ENCODE measurements at places on chromosomes 7 and 10.

DNA sequence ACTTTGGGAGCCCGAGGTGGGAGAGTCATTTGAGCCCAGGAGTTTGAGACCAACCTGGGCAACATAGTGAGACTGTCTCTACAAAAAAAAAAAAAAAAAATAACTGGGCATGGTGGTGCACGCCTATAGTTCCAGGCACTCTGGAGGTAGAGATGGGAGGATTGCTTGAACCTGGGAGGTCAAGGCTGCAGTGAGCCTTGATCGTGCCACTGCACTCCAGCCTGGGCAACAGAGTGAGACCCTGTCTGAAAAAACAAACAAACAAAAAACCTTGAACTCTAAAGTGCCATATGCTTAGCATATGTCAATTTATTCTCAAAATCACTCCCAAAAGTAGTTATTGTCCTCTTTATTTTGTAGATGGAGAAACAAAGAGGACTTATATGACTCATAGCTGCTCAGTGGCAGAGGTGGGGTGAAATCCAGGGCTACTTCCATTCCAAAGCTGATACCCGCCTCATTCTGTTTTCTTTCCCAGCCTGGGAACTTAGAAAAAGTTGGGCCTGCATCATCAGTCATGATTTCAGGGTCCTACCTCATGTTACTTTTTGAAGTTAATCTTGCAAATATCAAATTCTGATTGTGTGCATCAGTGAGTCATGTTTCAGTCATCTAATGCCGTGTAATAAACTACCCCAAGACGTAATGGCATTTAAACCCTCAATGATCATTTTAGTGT is 13.3 kb downstream of the DHTKD1 start:
- no peak for DNase-seq

DNA sequence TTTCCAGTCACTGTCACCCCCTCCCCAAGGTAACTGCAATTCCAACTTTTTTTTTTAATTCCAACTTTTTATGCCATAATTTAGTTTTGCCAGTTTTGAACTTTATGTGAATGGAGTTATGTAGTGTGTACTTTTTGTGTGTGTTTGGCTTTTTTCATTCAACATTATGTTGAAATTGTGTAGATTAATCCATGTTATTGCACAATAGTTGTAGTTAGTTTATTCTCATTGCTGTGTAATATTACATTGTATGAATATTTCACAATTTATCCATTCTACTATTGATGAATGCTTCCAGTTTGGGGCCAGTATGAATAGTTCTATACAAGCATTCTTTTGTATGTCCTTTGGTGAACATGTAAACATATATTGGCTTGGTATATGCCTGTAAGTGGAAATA is 32.5 kb downstream of the MXI1 start:
- no peak for DNase-seq

- no peak for DNase-seq
These were observed 295.9 kb downstream of the GATA3 start for GRCh38 chr10:8350250-8350967.

DNA sequence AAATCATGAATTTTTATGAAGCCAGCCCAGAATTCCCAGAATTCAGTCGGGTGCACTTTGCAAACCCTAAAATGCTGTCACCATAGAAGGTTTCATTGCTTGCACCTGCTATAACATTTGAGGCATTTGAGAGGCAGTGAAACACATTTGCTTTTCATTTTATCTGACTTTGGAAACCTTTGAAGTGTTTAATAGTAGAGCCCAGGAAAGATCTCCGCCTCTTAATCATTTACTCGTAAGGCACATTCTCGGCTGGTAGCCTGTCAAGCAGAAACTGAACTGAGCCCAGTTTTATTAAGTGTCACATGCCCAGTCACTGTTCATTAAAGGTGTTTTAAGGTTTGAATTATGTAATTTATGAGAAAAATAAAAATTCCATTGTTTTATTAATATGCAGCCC is 247.6 kb downstream of the EMX2 start:
- DNase-seq, result no peak

DNA sequence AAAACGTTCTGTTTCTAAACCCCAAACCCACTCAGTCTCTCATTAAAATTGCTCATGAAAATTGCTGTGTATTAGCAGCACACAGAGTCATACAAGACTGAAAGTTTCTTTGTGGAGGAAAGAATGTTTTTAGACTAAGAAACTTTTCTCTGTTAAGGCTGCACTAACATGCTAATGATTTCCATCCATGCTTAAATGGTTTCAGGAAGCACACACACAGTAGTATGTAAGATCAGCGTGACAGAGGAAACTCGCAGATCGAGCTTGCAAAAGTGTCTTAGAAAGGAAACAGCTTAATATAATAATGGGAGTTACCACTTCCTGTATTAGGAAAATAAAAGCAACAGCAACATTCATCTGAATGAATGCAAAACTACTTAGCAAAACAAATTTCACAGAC is 112.7 kb downstream of the ICA1 start:
- DNase-seq, result no peak

DNA sequence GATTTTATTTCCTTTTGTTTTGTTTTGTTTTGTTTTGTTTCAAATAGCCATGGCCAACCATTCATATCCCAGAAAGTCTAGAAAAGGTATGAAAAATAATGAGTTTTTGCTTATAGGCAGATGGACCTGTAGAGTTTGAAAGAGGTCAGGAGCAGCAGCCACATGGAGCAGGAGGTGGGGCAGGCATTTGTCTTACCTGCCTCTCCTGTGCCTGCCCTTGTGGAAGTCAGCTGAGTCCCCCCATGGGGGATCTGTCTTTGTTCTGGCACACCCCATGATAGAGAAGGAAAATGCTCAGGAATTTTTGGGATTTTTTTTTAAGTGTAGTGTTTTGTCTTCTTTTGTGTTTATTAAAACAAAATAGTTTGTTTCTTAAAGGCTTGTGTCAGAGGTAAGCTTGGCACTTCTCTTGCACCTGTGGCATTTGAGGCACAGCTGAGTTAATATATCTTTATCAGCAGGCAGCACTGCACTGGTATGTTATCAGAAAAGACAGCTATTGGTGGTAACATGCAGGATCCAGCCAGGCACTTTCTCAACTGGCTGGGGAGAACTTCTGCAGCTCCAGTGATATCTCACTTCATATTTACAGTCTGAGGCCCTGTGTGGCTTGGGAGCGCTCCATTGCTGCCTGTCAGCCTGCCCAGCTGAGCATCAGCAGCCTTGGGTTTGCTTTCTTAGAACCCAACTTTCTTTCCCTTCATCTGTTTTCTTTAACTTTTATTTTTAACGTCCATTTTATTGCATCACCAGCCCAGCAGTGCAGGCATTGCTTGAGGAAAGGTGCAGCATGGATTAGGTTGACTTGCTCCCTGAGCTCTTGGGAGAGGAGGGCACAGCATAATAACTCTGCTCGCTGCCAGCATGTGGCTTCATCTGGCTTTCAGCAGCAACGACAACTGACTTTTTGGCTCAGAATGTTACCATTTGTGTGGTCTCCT is 44.4 kb downstream of the LRRC4 start:
- no peak for DNase-seq

All from Karpas-422 (cell line).